ENCODE measurements at places on chromosomes 3 and 15. TPM values are rescaled to one million over a fixed set of nuclear protein-coding genes. Genes with fewer than 3 reads are reported as not detected.

The ROPN1 gene
- polyA plus RNA-seq, result 2.9 TPM

The APPL1 gene
- 47.8 TPM for polyA plus RNA-seq

The CCDC39 gene
- polyA plus RNA-seq, result 2.8 TPM

The EPHB1 gene
- 1.4 TPM for polyA plus RNA-seq

The ISLR gene
- 3.0 TPM for polyA plus RNA-seq

All from Purkinje cell (primary cell).